ENCODE measurements at places on chromosomes 2 and 18.

GRCh38 chr2:95328358-95329125, 31.4 kb downstream of the KCNIP3 start:
- no peak for DNase-seq

- peak; percentile 35 for DNase-seq
Measured at GRCh38 chr2:164456619-164457018, 164.7 kb downstream of the GRB14 start.

DNA sequence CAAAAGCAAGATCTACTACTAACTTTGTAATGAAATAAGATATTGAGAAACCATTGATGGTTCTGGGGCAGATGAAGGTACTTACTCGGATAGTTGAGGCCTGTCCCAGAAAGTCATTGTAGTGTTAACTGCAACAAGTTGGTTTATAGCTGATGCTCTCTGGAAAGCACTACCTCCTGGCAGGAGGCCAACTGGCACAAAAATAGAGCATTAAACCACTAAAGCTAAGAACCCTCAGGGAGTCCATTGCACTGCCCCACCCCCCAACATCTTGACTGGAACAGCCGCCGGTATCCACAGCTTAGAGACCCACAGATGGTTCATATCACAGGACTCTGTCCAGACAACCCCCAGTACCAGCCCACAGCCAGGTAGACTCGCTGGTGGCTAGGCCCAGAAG, 552.5 kb upstream of the CRIM1 start:
- DNase-seq = peak; percentile 34

DNA sequence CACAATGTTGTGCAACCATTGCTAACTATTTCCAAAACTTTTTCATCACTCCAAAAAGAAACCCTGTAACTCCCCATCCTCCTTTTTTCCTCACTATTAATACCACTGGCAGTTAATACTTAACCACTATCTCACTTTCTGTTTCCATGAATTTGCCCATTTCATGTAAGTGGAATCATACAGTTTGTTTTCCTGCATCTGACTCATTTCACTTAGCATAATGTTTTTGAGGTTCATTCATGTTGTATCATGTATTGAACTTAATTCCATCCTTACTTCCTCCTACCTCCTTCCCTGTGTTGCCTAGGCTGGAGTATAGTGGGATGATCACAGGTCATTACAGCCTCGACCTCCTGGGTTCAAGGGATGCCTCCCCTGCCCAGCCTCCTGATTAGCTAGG, 68.3 kb downstream of the FAM117B start:
- no peak for DNase-seq

- no peak for DNase-seq
Measured at GRCh38 chr18:43534511-43534910, 257.2 kb upstream of the SYT4 start.

GRCh38 chr2:146870691-146871090, 974.1 kb upstream of the ACVR2A start:
- DNase-seq = no peak

DNA sequence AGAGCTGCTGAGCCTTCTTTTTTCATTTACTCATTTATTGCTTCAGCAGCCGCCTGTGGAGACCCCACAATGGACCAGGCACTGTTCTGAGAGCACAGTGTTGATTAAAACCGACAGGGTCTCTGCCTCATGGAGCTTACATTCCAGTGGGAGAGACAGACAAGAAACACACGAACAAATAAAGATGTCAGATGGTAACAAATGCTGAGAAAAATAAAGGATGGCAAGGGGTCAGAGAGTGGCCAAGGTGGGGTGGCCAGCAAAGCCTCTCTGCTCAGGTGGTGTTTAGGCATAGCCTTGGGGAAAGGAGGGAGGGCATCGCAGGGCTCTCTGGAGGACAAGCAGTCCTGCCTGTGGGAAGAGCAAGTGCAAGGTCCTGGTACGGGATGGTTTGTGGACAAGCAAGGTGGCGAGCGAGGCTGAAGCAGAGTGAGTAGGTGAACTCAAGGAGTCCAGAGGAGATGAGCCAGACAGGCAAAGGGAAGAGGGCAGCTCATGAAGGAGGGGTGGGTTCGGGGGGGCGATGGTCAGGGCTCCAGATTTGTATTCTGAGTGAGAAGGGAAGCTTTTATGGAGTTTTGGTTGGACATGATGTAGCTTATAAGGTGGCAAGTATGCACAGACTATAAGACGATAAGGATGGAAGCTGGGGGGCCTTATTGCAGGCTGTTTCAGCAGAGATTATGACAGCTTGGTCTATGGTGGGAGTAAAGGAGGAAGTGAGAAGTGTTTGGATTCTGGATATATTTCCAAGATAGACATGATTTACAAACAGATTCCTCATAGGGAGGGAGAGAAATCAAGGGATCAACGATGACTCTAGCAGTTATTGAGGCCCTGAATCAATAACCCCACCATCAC, 8.8 kb upstream of the ITGB6 start:
- no peak for DNase-seq

DNA sequence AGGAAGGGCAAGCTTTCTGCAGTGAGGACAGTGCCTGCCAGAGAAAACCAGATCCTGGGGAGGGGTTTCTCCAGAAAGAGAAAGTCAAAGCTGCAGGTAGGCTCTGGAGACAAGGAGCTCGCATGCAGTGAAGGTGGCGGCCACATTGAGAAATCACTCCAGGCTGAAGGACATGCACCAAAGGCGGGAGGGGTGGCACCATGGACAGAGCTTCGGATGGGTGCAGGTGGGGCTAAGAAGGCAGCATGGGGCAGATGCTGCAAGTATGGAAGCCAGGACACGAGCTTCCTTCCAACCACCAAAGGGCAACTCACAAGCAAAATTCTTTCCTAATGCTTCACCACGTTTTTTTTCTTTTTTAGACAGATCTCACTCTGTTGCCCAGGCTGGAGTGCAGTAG, 104.4 kb upstream of the SLC35G4 start:
- DNase-seq = no peak

GRCh38 chr2:37711831-37712230, 40.4 kb upstream of the CDC42EP3 start:
- DNase-seq = no peak

DNA sequence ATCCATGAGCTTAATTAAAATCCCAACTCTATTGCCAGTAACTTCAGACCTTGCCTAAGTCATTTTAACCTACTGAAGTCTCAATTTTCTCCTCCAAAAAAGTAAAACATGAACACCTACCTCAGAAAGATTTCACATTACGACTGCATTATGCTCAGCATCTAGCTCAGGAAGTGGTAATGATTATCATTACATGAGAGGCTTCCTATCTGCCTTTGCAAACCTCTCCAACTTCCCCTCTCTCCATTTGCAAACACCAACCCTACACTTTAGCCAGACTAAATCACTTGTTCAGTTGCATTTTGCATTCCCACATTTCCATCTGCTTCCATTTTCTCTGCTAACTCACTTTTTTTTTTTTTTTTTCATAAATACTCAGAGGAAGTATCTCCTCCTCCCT, 6.8 kb downstream of the SLC38A11 start:
- no peak for DNase-seq

GRCh38 chr18:58394046-58394445, 234.8 kb downstream of the ALPK2 start:
- DNase-seq = no peak

DNA sequence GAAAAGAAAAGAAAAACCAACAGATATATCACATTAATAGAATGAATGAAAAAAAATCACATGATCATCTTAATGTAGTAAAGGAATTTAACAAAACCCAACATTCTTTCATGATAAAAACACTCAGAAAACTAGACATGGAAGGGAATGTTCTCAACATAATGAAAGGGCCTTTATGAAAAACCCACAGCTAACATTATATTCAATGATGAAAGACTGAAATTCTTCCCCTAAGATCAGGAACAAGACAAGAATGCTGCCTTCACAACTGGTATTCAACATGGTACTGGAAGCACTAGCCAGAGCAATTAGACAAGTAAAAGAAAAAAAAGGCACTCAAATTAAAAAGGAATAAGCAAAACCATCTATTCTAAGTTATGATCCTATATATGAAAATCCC, 28.5 kb upstream of the EMILIN2 start:
- DNase-seq = no peak

DNA sequence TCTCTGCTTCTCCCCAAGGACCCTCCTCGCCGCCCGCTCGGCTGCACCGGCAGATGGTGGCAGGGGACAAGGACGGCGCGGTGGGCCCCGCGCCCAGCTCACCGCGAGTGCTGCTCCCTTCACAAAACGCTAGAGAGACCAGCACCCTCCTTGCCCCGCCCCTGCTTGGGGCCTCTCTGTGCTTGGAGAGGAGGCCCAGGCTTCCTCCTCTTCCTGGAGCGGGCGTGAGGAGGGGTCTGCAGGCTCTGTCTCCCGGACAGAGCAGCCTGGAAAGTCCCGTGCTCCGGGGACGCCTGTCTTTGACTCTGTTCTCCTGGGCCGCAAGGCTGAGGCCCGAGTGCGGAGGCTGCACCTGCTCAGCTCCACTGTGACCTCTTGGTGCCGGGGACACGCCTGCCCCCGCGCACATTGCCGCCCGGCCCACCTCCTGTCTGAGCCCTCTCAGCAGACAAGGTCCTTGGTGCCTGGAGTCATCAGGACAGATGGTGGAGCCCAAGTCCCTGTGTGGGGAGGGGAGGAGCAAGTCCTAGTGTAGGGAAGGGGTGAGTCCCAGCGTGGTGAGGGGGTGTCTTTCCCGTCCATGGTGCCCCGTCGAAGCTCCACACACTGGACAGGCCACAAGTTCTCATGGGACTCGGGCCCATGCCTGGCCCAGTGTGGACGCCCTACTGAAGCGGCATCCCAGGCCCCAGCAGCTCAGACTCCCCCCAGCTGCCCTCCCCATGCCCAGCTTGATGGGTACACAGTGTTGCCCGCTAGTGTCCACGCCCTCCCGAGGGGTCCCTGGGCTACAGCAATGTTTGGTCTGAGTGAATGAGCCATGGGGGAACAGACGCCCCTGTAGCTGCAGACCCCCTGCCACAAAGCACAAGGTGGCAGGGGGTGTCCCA, 33.8 kb downstream of the RTP5 start:
- no peak for DNase-seq

- no peak for DNase-seq
Measured at GRCh38 chr2:3595404-3595803, 492 bp downstream of the COLEC11 start.

DNA sequence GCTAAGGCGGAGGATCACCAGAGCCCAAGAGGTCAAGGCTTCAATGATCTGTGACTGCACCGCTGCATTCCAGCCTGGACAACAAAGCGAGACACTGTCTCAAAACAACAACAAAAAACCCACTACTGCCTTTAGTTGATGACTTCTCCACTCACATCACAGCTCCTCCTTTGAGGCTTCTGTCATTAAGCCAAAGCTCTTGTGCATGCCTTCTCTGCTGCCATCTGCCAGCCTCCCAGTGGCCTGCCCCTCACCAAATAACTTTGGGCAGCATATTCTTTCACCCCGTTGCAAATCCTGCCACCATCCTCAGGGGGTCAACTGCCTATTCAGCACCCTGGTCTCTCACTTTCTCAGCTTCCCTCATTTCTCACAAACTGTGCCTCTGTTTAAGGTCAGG, 27.5 kb downstream of the OSBPL1A start:
- no peak for DNase-seq

- no peak for DNase-seq
Measured at GRCh38 chr18:10432781-10433180, 21.7 kb upstream of the APCDD1 start.

DNA sequence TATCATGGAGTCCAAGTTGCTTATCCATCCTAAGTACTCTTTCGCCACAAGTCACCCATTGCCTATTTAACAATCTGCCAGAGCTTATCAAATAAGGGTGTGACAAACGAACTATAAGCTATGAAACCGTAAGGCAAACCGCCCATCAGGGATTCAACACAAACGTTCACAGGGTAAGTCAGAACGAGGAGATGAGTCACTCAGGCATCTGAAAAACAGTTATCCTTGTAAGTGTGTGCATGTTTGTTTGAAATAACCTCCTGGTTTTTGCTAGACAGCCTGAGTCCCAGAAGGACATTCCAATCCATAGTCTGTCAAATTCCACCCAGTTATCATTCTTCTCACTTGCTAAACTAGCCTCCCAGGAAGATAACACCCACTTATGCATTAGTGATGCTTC, 299.1 kb downstream of the PAX3 start:
- no peak for DNase-seq

DNA sequence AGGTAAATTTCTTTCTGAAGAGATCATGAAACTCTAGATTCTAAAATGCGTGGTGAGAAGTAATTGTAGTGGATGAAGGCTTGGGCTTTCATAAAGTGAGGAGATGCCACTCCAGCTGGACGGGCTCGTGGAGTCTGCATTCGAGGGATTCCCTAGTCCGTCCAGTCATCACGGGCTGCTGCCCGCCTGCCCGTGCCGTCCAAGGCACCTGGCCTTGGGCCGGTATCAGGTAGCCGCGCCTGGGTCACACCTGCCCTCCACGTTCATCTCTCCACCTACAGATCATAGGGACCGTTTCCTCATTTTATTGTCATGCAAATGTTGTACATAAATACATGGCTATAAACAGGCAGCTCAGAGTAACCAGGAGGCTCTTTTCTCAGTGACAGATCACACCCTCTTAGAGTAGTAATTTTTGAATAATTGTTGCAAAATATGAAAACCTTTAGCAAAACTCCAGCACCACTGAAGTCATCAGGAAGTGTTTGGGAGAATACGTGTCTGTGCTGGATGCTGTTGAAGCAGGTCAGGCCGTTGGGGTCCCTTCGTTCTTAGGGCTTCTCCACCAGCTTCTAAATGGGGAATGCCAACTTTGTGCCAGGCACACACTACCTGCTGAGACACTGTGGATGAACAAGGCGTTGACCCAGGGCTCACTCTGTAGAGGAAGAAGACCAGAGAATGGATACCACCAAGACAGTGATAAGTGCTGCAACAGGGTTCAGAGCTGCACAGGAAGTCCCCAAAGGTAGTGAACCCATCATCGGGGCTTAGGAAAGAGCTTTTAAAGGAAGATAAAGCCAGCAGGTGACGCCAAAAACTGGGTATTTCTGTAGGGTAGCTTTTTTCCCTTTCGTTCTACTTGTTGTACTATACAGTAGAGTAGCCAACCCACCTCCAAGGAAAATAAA, 112.5 kb downstream of the FAM210A start:
- no peak for DNase-seq

DNA sequence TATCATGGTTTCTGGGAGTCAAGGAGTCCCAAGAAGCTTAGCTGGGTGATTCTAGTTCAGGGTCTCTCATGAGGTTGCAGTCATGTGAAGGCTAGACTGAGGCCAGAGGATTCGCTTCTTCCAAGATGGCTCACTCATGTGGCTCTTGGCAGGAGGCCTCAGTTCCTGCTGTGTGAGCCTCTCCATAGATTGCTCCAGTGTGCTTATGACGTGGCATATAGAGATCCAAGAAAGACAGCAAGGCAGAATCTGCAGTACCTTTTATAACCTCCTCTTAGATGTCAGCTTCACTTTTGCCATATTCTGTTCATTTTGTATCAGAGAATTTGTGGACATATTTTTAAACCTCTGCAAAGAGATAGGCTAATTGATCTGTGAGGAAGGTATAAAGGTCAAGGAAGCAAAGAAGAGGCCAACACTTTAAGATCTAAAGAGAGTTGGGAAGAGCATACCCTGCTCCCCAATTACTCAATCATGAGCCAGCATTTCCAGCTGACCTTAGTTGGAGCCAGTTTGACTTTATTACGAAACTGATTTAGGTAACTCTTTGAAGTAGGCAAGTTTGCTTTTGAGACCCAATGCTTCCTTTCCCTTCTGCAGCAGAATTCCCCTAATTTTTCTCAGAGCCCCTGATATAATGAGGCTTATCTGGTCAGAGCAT, 134.7 kb downstream of the EML6 start:
- DNase-seq = no peak

- no peak for DNase-seq
Measured at GRCh38 chr2:118794546-118794945, 52.9 kb downstream of the EN1 start.

GRCh38 chr18:77209587-77209986, 40.1 kb upstream of the GALR1 start:
- DNase-seq = no peak

GRCh38 chr2:231012463-231012862, 16.5 kb downstream of the SPATA3 start:
- DNase-seq = no peak
